ENCODE measurements at places on chromosomes 5 and 9.

GRCh38 chr9:78712903-78713613 lies 416.1 kb downstream of the PSAT1 start:
- no peak for DNase-seq

- DNase-seq = no peak
Measured at GRCh38 chr5:133565993-133566392, 46.3 kb downstream of the FSTL4 start.

GRCh38 chr5:149036168-149036567 lies 26.7 kb downstream of the SH3TC2 start:
- DNase-seq = no peak

DNA sequence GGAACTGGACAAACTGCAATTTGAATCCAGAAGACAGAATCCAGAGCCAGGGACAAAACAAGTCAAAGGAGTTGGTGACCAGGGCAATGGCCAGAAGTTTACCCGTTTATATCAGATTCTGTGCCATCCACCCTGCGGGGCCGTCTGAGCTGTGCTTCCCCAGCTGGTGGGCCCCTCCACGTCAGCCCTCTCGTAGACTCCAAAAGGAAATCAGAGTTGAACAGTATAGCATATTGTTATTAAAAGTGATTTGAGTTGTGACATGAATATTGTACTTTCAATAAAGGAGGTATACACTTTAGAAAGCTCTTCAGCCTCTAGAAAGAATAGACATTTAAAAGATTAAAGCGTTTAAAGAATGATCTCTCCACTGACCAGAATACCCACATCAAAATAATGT lies 102.4 kb downstream of the NFIB start:
- no peak for DNase-seq

- no peak for DNase-seq
Measured at GRCh38 chr9:129156163-129156562, 21.9 kb downstream of the IER5L start.

DNA sequence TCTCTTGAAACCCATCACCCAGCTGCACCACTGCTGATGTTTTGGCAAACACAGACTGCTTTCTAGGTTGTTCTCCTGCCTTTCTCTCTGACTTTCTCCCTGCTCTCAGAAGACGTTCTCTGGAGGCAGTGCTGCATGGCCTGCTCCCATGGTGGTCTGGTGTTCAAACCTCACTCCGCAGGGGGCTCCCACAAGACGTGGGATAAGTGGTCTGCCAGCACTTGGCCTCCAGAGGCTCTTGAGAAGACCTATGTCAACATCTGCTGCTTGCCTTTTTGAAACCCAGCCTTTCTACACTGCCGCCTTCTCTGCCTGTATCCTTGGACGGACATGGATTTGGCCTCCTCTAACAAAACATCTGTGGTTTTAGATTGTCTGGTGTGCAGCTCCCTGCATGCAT lies 16.6 kb downstream of the USP20 start:
- DNase-seq = no peak

DNA sequence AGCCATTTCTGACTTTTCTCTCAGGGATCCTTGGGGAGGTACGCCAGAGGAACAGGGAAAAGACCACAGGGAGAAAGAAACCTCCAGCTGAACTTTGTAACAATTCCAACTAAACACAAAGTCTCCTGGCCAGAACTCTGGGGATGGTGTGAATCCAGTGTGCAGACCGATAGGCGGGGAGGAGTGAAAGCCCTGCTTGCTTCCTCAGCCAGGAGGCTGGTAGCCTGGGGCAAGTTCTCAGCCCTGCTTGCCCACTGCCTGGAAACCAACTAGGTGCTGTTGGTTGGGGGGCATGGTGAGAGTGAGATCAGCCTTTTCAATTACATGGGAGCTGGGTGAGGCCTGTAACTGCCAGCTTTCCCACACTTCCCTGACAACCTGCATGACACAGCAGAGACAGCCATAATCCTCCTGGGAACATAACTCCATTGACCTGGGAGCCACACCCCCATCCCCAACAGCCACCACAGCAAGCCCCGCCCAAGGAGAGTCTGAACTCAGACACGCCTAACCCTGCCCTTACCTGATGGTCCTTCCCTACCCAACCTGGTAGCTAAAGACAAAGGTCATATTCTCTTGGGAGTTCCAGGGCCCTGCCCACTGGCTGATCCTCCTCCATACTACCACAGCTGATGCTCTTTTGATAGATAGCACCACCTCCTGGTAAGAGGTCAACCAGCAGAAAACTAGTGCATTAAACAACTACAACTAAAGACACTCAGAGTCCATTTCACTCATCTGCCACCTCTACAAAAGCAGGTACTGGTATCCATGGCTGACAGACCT lies 100.1 kb upstream of the TNFAIP8 start:
- DNase-seq = no peak

DNA sequence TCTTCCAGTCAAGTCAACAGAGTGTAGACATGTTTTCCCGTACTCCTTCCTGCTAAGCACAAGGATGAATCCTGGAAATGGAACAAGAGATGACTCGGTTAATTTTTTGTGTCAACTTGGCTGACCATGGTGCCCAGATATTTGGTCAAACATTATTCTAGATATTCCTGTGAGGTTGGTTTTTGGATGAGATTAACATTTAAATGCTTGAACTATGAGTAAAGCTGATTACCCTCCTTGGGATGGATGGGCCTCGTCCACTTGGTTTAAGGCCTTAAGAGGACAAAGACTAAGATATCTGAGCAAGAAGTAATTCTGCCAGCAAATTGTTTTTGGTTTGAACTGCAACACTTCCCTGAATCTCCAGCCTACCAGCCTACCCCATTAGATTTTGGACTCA lies 338.1 kb upstream of the MSX2 start:
- DNase-seq = no peak

DNA sequence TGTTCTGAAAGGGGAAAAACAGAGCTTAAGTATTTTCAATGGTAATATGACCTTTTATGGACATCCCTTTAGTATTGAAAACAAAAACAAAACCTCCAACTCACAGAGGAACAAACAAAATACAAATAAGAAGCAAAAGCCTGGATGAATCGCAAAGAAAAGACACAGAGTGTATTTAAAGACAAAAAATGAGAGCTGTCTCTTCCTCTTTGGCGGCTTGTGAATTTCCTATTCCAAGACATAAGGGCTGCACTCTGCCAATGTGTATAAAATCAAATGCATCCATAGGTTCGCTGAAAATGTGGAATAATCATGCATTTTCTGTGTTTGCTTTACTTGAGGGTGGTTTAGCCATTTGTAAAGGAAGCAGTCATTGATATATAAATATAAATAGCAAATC lies 739.3 kb upstream of the ZNF608 start:
- no peak for DNase-seq

DNA sequence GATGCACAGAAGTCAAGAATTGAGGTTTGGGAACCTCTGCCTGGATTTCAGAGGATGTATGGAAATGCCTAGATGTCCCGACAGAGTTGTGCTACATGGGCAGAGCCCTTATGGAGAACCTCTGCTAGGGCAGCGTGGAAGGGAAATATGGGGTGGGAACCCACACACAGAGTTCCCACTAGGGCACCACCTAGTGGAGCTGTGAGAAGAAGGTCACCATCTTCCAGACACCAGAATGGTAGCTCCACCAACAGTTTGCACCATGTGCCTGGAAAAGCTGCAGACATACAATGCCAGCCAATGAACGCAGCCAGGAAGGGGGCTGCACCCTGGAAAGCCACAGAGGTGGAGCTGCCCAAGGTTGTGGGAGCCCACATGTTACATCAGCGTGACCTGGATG lies 104.5 kb downstream of the STK32A start:
- DNase-seq = no peak

DNA sequence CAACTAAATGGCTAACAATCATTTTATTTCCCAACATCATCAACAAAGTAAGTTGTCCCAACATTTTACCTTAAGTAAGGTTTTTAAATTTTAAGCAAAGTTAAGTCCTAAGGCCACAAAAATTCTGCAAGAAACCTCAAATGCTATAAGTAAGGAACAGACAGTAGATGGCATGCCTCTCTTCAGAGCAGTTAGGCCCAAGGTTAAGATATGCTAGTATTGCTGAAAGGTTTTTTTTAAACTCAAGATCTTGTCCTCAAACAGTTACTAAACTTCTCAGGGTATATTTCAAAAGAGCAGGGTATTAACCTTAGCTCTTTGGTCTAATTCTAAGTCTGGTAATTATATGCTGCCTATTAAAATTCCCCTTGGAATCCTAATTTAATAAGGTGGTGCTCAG lies 35.1 kb downstream of the PJA2 start:
- no peak for DNase-seq

DNA sequence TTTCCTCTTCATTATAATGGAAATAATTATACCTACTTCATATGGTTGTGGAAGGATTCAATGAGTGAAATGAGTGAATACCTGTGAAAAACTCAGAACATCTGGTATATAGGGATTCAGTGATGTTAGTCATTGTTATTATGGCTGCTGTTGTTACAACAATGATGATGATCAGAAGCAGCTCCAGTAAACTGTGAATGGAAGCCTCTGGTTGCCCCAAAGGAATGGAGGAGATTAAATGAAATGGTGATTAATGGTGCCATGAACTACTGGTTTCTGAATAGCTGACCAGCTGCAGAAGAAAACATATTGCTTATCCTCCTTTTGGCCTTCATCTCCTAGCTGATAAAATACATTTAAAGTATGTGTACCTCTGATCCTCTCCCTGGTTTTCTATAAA lies 372.0 kb downstream of the ARHGEF28 start:
- no peak for DNase-seq
